ENCODE measurements at places on chromosomes 1 and 21. TPM values are rescaled to one million over a fixed set of nuclear protein-coding genes. Genes with fewer than 3 reads are reported as not detected.

DPYD gene
- polyA plus RNA-seq: 18.9 TPM

DNA sequence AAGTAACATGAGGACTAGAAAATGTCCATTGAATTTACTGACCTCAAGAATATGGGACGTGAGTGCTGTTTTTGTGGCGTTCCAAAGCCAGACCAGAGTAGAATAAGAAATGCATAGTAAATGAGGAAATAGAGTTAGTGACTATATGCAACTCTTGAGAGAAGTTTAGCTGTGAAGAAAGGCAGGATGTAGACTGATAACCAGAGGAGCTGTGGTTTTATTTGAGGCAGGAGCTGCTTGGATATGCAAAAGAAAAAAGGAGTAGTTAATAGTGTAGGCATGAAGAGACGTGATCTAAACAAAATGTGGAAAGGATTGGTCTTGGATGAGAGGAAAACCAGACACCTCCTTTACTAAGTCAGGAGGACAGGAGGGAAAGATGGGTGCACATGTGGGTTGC, 28.2 kb downstream of the DNAH14 start:
- DNase-seq: no peak

DNA sequence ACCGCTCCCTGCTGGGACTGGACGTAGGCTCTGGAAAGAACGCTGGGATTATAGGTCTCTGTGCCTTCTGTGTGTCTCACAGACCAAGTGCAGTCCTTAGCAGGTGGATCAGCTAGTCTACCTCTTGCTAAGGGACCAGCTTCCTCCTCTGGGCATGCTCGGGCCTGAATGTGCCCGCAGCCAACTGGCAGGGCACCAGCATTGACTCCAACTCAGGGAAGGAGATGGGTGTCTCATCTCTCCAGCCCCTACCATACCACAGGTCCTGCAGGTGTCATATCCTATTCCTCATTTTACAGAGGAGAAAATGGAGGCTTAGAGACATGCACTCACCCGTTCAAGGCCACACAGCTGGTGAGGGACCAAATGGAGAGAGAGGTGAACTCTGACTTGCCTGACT, 340.2 kb downstream of the PTPRU start:
- no peak for DNase-seq

GRCh38 chr1:209736490-209737117, 19.2 kb upstream of the TRAF3IP3 start:
- no peak for DNase-seq

- DNase-seq: no peak
These were observed 81.8 kb upstream of the SGIP1 start for GRCh38 chr1:66452162-66452561.

DNA sequence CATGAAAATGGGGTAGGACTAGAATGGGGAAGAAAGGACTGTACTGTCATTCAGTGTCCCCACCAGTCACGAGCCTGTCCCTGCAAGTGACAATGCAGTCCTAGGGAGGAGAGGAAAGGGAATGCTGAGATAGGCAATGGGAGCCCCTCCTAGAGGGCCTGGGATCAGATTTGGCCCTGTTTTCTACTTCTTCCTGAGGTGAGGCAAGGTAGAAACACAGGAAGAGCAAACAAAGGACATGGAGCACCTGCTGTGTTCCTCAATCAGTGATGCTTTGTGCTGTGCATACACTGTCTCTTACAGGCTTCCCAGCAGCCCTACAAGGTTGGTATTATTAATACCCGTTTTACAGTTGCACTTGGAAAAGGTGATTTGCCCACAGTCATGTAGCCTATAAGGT, 6.1 kb downstream of the FABP3 start:
- no peak for DNase-seq

GRCh38 chr21:29351691-29352090, 53.0 kb downstream of the BACH1 start:
- no peak for DNase-seq

DNA sequence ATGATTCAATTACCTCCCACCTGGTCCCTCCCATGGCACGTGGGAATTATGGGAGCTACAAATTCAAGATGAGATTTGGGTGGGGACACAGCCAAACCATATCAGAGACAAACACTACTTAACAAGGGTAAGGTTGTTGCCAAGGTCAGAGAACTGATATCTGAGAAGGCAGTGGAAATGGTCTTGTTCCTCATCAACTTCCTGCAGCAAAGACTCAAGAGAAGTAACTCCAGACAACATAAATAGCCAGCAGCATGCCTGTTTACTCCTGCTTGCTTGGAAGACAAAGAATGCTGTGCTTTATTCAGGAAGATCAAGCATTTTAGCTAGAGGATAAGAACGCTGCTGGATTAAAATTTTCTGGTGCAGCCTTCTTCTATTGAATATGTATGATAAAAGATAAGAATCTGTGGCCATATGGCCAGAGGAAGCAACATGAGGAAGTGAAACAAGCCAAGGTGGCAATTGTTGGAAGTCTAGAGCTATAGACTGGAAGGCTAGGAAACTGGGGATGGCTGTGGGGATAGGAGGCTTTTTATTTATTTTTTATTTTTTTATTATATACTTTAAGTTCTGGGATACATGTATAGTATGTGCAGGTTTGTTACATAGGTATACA, 36.4 kb downstream of the DDAH1 start:
- no peak for DNase-seq

Data from aorta (tissue), 5 donors.